Skeletal muscle cell (primary cell): ENCODE measurements at places on chromosomes 4 and X.

DNA sequence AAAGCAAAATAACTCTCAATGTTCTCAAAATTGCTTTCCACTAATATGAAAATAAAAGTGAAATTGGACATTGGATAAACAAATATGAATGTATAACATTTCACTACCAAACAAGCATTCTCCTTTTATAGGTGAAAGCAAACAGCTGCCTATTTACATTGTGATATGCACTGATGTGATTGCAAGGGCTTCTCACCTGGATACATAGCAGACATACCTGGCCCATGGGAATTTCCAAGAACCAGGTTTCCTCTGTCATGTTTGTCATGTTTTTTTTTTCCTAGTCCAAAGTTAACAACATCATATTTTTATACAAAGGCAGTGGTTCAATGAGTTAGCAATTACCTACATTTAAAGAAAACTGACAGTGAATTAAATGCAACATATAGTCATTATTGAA is 228.5 kb downstream of the ANKRD50 start:
- DNase-seq, result no peak

- peak; percentile 24 for DNase-seq
Observed at GRCh38 chr4:34183926-34184325, 2060.4 kb downstream of the ARAP2 start.

GRCh38 chr4:77695774-77696173 is 90.2 kb downstream of the CXCL13 start:
- peak; percentile 94 for DNase-seq

DNA sequence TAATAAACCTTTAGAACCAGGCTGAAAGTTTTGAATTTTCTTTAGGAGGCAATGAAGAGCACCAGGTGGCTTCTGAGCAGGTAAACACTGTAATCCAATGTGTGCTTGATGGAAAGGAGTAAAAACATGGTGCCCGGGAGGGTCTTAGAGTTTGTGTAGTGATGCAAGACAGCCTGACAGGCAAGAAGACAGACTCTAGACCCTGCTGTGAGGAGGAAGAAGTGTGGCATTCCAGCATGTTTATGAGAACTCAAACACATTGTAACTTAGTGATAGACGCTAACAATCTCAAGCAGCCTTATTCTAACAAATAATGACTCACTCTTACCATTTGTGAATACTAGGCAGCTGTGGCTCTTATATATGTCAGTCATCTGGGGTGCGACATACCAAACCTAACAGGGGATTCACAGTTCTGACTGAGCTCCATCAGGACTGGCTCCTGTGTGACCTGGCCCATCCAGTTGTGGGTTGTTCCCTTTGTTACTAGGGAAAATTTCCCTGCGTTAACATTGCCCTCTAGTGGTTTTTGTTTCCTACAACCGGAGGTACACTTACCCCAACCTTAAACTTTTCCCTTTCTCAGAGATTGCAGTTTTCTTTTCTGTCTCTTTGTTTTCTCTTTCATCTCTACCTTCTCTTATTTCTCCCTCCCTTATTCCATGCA is 53.8 kb downstream of the VSIG4 start:
- peak; percentile 5 for DNase-seq

DNA sequence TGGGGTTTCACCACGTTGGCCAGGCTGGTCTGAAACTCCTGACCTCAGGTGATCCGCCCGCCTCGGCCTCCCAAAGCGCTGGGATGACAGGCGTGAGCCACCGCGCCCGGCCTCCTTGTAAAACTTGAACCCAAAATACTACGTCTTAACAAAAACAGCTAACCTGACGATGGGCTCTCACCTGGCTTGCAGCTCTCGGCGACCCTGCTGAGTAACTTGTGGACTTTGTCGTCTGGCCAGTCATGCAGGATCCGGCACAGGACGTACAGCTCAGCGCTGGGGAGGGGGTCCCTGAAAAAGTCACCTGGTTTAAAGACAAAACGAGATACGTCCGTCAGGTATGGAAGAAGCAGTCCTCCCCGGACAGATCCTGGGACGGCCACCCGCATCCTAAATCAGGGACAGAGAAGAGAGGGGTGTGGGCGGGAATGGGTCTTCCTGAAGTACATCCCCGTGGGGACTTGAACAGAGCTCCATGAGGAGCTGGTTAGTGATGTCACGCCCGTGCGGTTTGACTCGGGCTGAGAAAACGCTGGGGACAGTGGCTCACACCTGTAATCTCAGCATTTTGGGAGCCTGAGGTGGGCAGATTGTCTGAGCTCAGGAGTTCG is 20.7 kb upstream of the SLC25A6 start:
- no peak for DNase-seq

GRCh38 chrX:110002300-110003166 is at the start of gene TMEM164:
TSS of gene TMEM164 (plus strand) at chrX:110003114. CDS start at chrX:110003775, 661 bp downstream.
- DNase-seq, result peak; percentile 48

- DNase-seq, result no peak
Observed at GRCh38 chr4:172169871-172170270, 356.7 kb downstream of the GALNTL6 start.
